Endothelial cell of umbilical vein (primary cell): ENCODE measurements at places on chromosomes 1 and 21.

GRCh38 chr21:39055167-39055767 is 128.0 kb downstream of the PSMG1 start:
- DNase-seq = peak; percentile 51

GRCh38 chr1:195806060-195806459 is 802.2 kb downstream of the KCNT2 start:
- DNase-seq = no peak

- DNase-seq = no peak
Observed at GRCh38 chr1:230836793-230837192, 31.5 kb downstream of the C1orf198 start.

- peak; percentile 70 for DNase-seq
Observed at GRCh38 chr1:227542153-227543120, 20.9 kb upstream of the ZNF678 start.

- no peak for DNase-seq
Observed at GRCh38 chr1:111832521-111833155, 76.9 kb downstream of the DDX20 start.

DNA sequence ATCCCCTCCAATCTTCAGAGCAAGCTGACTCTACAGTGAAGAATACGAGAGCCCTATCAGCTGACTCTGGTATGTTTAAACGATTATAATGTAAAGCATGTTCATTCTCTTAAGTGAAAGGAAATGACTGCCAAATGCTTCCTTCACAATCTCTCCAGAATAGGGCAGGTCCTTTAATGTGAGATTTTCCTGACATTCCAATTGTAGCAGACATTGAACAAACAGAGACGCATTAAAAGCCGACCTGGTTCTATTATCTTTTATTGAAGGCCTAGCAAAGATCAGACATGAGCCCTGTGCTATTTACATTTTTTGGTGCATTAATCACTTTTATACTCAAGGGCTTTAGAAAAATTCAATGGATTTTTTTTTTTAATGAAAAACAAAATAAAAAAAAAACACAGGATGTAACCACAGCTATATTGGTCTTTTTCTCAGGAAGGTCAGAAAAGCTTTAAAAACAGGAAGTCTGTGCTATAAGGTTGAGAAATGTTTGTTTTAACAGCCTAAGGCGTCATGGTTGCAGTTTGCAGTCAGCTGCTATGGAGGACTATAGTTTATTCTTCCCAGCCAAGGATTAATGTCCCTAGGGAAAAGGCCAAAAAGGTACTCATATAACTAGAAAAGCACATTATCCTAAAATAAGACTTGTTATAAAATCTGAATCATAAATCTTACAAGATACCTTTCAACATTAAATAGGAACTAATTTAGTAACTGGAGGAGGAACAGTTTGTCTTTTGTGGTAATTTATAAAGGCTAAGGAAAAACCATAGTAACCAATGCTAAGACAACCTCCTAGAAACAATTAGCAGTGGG is 104.8 kb downstream of the RERE start:
- peak; percentile 96 for DNase-seq

DNA sequence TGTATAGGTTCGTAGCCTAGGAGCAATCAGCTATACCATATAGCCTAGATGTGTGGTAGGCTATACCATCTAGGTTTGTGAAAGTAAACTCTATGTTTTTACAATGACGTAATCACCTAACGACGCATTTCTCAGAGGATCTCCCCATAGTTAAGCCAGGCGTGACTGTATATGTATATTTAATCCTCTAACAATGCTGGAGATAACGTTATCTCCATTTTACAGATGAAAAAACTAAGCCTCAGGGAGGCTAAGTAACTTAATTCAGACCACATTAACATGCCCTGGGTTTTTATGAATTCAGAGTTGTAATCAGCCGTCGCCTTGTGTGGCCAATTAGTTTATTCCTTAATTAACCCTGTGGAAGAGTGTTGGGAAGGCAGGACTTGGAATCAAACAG is 107.7 kb upstream of the PLXNA2 start:
- DNase-seq = no peak

DNA sequence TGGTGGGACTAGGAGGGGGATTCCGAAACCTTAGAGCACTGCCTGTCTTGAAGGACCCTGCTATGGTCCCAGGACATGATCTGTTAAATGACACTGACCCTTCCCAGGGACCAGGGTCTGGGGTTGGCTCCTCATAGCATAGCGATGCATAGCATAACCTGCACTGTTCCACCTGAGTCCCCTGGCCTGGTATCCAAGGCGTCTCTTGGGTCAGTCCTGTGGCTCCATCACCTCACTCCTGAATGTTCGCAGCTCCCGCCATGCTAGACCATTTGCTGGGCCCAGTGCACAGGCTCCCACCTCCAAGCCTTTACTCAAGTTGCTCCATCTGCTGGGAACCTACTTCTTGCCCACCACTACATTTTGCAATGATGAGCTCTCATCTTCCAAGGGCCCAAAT is 39.0 kb upstream of the MAGOH start:
- DNase-seq = no peak

DNA sequence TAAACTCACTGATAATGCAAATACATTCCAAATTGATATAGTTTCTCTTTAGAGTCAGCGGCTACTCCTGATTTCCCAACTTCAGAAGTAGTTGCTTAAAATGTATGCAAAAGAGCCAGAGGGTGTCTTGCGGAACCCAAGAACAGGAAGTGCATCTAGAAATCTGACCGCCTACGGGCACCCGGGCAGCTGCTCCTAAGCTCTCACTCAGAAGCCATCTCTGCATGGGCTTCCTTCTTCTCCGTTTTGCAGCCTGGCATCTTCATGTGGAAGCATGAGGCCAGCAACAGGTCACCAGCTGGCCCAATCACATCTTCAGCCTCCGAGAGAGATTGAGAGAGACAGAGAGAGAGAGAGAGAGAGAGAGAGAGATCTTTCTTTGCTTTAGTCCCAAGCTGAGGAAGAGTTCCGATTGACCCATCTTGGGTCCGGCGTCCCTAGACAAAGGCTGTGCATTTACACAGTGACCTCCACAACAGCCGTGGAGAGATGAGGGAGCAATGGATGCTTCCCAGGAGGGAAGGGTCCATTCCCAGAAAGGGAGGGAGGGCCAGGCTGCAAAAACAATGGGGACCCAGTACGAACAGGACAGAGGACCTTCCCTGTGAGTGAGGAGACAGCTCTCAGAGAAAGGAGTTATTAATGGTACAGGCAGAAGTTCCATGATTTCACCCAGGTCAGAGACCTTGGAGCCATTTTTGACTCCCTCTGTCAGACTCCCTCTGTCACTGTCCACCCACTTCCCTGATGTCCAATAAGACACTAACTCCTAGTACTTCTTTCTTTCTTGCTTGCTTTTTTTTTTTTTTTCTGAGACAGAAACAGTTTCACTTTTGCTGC is 28.2 kb upstream of the SLC30A1 start:
- no peak for DNase-seq

DNA sequence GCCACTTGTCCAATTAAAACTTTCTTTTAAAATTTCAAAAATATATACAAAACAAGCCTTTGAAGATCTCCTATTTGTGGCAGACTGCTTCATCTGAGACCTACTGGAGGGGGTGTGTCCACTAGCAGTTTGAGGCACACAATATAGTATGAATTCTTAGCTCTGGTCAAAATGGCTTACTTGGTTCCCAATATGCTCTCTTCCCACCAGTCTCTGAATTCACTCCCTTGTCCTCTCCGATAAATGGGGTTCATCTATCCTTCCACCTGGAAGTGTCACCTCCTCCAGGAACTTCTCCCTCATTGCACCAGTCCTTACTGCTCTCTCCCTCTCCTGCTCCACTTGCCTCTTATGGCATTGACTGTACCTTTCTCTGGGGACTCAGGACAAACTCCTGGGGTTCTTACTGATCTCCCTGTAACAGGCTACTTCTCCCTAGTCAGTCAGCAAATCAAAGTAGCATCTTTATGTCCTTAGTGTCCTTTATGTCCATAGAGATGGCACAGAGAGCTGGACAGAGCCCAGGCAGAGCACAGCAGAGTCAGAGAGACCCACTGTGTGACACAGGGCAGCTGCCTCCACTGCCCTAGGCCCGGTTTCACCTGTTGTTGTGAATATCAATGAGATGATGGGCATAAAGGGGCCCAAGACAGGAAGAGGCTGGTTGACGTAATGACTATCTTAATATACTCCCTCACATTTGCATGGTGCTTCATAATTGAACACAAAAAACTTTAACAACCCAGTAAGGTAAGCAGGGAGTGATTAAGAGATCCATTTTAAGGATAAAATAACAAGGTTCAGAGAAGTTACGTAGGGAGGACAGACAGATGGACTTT is 3.6 kb downstream of the ASAP3 start:
- no peak for DNase-seq

DNA sequence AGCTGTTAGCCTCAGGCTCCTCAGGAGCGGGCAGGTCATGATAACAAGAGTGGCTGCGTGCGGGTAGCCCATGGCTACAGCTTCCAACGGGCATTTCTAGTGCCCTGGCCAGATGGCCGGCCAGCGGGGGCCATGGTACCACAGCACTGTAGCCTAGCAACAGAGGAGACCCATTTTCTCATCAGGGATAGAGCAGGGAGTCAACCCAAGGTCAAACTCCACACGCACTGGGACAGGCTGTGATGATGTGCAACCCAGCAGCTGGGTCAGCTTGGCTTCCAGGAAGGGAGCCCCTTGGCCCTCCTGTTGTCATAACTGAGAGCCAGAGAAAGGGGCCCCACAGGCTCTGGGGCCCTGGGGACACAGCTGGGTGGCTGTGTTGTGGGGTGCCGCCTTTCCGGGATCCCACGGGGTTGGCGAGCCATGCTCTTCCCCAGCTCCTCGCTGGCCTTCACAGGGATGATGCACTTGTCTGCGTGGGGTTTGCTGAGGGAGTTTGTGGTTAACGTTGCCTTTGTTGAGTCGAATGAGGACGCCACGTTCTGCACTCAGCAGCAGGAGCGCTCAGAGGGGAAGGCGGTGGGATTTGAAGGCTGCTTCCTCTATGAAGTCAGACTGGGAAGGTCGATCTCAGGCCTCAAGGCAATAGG is 46.3 kb downstream of the COL18A1 start:
- DNase-seq = no peak

- no peak for DNase-seq
Observed at GRCh38 chr1:3359756-3360440, 94.6 kb upstream of the ARHGEF16 start.

DNA sequence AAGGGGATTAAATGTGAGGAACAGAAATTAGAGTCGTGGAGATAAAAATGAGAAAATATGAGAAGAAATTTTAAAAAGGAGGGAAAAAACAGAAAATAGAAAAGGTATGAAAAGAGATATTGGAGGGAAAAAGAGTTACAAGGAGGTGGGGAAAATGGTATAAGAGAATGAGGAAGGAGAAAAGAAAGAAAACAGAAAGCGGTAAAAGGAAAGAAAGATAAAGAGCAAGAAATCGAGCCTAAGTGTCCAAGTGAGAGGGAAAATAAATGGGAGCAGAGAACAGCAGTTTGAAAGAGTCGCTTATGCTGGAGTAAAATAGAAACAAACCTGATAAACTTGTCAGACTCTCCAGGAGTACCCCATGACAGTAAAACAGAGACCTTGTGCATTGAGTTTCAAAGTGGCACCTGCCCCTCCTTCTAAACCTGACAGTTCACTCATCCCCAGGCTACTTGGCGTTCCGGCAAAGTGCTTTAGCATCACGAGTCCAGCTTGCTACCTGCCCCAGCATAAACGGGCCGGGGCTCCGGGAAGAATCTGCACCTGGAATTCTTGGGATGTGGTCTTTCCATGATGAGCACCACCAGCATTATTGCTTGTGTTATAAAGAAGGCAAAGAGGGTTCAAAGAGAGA is 585 bp downstream of the NEGR1 start:
- no peak for DNase-seq

DNA sequence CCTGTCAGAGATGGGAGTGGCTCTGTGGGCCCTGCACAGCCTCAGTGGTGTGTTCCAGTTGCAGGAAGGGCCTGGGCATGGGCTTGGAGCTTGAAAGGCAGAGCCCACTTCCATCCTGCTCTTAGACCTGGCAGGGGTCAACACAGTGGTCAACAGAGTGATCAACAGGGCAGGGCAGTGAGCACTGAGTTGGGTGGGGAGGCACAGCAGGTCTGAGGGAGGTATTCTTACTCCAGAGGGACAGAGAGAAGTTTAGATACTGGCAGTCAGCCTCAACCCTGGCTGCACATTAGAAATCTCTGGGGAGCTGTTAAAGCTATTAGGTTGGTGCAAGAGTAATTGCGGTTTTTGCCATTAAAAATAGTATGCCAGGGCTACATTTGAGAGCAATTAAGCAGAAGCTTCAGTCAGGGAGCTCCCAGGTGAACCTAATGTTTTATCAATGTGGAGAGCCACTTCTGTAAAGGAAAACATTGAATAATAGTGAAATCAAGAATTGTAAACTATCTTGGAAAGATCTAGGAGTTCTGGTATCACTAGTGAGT is 37.7 kb downstream of the SH3BGR start:
- no peak for DNase-seq

GRCh38 chr1:247113094-247113497 is 8.9 kb upstream of the ZNF669 start:
- no peak for DNase-seq

GRCh38 chr1:143735764-143736461 is 235.9 kb downstream of the FAM72C start:
- peak; percentile 18 for DNase-seq

DNA sequence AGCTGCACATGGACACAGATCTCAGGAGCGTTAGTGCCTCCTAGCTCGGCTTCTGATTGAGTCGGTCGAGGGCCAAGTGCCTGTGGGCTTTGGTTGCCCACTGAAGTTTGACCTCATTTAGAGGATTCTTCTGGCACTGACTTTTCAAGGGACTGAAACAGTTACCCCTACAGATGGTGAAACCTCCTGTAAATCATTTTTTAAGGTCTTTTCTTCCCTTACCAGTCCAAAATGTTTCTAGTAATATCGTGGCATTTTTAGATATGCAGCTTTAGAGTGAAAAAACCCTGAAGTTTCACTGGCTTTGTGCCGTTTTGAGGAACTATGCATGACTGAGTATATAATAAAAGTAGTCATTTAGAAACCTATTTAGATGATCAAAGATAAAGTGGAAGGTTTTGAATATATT is 34.7 kb upstream of the L1TD1 start:
- no peak for DNase-seq

GRCh38 chr1:69766431-69767180 is 198.9 kb downstream of the LRRC7 start:
- no peak for DNase-seq

GRCh38 chr1:168379104-168379860 is 98.6 kb downstream of the TBX19 start:
- no peak for DNase-seq

GRCh38 chr1:46582972-46583371 is 21.1 kb downstream of the MKNK1 start:
- DNase-seq = no peak

DNA sequence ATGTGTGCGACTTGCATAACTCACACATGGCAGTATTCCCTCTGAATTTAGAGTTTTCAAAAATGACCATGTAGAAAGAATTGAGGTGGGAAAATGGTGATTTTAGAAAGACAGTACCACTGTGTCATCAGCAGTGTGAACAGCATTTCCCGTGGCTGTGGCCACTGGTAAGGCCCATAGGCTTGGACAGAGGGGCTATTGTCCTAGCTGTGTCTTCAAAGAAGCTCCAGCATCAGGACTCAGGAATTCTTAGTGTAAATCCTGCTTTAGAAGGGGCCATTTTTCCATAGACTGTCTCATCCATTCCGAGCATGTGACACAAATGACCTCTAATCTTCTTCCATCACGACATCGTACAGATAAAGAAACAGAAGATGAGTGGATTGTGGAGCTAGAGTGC is 119.3 kb upstream of the BACE2 start:
- no peak for DNase-seq
